ENCODE measurements at places on chromosomes 4 and X.
A peak's percentile ranks its signal among the peaks of the same experiment; 100 is the strongest.

DNA sequence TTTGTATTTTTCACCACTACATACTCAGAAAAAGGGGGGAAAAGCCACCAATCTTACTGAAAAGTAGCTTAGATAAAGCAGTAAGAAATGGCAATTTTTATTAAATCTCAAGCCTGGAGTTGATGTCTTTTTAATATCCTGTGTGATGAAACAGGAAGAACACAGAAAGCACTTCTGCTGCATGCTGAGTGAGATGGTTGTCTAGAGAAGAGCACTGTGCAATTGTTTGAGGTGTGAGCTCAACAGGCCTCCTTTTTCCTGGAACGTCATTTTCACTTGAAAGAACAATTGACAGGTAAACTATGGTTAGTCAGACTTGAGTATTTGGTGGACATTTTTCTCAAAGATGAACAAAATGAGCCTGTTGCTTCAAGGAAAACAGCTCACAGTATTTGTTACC, 73.9 kb downstream of the RTL5 start:
- no peak for DNase-seq

GRCh38 chr4:144449611-144450010, 196.3 kb upstream of the HHIP start:
- no peak for DNase-seq

DNA sequence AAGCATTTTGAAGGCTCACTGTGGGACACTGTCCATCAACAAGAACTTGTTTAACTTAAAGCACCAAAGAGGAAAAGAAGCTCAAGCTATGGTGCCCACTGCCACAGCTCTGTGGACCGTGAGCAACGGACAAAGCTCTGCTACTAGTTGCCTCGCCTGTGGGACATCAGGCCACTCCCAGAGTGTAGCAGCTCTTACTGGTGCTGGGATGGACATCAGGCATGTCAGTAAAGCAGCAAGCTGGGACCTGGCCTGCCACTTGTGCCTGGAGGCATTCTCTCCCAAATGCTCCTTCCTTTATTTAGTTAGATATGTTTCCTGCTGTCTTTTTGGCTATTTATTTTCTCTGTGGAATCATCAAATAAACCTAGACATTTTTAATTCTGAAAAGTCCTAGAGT, 46.7 kb downstream of the TMEM154 start:
- DNase-seq = no peak

DNA sequence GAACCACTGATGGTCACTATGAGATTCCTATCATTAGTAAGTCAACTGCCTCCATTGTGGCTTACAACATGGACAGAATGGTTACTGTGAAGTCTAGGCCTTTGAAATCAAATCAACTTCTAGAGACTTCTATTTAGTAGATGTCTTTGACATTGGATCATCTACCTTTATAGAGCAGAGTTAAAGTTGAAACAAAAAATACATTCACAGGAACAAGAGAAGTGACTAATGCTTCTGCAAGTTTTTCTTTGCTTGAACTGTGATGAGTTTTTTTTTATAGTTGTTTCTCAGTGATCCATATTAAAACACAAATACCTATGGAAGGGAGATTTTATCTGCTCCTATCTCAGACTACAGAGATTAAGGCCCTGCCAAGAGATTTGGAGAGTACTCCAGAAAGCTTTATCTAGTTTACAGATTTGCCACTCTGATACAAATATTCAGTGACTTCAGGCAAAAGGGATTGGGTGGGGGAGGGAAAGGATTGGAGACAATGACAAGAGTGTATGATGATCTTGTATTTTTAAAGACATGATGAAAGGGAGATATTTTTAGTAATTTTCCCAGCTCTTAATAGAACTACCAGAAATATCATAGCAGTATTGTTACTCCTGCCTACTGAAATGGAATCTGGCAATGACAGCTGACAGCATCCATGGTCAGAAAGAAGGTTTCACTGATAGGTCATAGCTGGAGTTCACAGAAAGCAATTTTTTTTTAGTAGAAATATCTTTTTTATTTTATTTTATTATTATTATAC, 16.0 kb upstream of the EPGN start:
- no peak for DNase-seq

- no peak for DNase-seq
These were observed 235.7 kb downstream of the NKX6-1 start for GRCh38 chr4:84263415-84263814.

GRCh38 chr4:72377491-72378194, 191.4 kb downstream of the ADAMTS3 start:
- DNase-seq = no peak

GRCh38 chr4:8224975-8225625, 26.0 kb downstream of the SH3TC1 start:
- no peak for DNase-seq

- no peak for DNase-seq
These were observed 78.0 kb downstream of the NSUN7 start for GRCh38 chr4:40827758-40828157.

- DNase-seq = no peak
These were observed 102.9 kb downstream of the TSPAN7 start for GRCh38 chrX:38664285-38664684.

DNA sequence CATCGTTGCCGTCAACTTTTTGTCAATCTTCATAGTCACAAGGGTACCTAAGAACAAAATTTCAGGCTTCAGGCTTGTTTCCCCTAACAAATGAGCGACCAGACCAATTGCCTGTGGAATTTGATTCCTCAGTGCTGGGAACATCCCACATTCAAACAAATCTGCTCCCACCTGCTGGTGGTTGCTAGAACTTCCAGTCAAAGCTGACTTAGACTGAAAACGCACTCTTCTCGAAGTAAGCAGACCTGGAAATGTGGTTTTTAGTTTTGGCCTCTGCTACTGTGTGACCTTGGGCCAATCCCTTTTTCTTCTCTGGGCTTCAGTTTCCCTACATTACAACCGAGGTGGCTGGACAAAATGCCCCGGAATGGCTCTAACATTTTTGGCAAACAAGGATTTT, 1.8 kb upstream of the GABRQ start:
- DNase-seq = no peak

- DNase-seq = no peak
These were observed 237.9 kb upstream of the PSAPL1 start for GRCh38 chr4:7672601-7673000.

DNA sequence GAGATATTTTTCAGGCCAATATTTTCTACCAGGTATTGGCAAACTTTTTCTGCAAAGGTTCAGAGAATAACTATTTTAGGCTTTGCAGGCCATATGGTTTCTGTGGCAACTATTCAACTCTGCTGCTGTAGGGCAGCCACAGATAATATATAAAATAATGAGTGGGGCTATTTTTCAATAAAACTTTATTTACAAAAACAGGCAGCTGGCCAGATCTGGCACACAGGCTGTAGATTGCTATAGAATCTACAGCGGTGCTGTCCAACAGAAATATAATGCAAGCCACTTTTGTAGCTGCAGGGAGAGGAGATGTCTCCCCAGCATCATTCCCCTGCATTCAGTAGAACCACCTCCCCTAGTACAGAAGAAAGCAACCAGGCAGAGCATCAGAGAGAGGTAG, 97.6 kb upstream of the BCOR start:
- DNase-seq = no peak

GRCh38 chrX:39811376-39811775, 286.4 kb downstream of the BCOR start:
- DNase-seq = no peak

DNA sequence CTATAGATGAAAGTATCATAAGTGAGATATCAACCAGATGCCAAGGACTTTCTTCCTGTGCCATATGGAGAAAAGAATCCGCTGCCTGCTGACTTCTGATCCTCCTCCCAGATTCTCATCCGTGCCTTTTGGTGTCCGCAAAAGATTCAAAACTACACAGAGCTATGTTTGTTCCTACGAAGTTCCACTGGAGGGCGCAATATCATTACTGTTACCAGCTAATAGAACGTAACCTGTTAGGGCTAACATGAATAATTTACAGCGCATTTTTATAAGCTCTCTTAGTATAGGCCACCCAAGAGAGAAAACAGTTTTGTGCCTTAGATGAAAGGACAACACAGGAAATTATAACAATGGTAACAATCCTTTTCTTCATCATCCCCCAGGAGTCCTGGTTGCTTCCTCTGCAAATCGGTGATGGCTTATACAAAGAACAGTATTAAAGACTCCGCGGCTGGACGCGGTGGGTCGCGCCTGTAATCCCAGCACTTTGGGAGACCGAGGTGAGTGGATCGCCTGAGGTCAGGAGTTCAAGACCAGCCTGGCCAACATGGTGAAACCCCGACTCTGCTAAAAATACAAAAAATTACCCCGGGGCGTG, 22.8 kb upstream of the CENPVL3 start:
- peak; percentile 6 for DNase-seq

DNA sequence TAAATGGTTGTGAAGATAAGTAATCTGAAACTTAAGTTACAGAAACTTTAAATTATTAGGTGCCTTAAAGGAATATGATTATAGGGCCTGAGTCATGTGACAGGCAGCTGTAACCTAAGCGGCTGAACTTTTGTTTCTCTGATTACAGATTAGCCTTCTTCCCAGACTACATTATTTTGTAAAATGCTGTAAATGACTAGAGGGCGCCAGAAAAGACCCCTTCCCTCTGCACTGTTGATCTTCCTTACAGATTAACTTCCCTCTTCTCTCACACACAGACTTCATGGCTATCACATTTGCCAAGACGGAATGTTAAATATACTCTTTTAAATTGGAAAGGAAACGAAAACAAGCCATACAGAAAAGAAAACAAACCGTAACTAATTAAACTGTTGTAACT, 96.6 kb downstream of the EVC2 start:
- no peak for DNase-seq

DNA sequence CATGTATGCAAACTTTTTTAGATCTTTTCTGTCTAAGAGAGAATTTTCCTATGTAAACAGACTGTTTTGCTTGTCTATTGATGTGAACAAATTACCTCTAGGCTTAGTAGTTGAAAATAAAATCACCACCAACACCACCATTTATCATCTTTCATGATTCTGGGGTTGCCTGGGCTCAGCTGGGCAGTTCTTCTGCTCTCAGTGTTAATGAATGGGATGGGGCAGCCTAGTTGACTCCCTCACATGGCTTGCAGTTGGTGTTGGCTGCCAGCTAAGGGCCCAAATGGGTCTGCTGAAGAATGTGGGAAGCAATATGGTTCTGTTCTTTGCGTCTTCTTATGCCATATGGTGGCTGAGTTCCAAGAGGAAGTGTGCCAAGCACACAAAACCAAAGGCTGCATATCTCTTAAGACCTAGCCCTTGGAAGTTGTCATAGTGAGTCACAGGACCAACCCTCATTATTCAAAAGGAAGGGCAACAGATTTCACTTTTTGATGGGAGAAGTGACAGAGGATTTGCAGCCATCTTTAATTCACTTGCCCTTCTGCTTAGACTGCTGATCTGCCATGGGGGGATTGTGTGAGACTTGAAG, 17.9 kb downstream of the REELD1 start:
- DNase-seq = no peak

- no peak for DNase-seq
These were observed 34.5 kb downstream of the ACE2 start for GRCh38 chrX:15566244-15566643.

DNA sequence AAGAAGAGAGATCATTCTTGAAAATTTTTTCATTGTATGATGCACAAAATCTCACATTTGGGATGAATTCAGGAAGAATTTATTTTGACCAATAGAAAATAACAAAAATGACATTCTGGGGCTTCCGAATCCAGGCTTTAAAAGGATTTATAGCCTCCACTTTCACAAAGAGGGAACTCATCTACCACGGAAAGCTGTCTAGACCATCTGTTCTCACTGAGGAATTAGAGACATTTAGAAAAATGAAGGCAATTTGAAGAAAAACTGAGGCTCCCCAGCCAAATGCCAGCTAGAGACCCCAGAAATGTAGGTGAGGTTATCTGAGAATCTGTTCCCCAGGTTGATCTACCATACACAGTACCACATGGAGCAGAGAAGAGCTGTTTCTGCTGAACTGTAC, 464.3 kb downstream of the TMA16 start:
- DNase-seq = no peak

GRCh38 chr4:163462556-163462955, 11.0 kb downstream of the TKTL2 start:
- no peak for DNase-seq

DNA sequence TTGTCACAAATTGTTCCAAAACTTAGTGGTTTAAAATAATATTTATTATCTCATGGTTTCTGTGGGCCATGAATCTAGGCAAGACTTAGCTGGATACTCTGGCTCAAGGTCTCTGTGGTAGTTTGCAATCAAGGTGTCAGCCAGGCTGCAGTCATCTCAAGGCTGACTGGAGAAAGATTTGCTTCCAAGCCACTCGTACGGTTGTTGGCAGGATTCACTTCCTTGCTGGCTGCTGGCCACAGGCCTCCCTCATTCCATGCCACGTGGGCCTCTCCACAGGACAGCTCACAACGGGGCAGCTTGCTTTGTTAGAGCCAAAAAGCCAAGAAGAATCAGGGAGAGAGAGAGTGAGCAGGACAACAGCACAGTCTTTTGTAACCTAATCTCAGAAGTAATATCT, 101.4 kb downstream of the WWC2 start:
- DNase-seq = peak; percentile 11

DNA sequence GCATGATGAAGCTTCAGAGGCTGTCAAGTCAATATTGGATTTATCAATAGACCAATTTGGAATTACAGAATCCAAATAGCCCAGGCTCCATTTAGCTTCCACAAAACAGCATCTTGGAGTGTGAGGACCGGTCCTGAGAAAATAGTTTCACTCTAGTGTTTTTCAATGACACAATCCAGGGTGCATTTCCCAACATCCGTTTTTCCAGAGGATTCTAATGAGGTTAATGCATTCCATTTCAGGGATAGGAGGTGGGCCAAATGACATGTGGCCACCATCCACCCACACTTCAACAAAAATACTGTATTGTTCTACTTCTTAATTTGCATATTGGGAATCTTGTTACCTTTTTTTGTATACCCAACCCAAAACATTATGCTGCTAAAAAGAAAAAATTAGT, 229.8 kb upstream of the LDB2 start:
- DNase-seq = no peak

GRCh38 chrX:43745938-43746721, 90.0 kb downstream of the MAOA start:
- no peak for DNase-seq

DNA sequence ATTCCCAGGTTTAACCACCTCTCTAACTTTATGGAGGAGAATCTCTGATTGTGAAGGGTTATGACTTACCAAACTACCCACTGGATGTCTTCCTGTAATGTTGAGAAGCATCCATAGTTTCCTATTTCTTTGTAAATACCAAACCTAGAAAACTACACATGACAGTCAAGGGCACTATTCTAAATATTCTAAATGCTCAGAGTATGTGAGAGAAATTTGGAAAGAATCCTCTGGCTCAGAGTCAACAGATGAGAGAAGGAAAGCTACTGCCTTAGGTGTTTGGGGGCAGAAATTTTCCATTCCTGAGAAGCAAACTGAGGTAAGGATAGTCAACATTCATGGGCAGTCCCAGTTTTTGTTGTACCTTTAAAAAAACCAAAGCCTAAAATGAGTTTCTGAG, 155.8 kb downstream of the KCNIP4 start:
- DNase-seq = no peak

GRCh38 chr4:188341428-188341827, 202.2 kb downstream of the TRIML1 start:
- no peak for DNase-seq
